Activated naive CD4-positive, alpha-beta T cell treated with anti-CD3 and anti-CD28 coated beads, Interleukin-2, amount 10 ng/mL, durations not matched to agents 7 days and 5 days (primary cell): ENCODE measurements at places on chromosomes 6 and 20.

DNA sequence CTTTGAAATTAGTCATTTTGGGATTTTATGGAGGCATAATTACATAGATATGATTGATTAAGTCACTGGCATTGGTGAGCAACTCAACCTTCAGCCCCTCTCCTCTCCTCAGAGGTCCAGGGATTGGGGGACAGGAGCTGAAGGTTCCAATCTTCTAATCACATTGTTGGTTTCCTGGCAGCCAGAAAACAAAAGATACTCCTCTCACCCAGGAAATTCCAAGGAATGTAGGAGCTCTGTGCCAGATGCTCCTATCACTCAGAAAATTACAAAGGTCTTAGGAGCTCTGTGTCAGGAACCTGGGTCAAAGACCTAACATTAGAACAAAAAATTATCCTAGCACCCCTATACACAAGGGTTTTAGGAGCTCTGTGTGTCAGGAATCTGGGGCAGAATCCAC is 679.7 kb upstream of the ID4 start:
- no peak for DNase-seq

DNA sequence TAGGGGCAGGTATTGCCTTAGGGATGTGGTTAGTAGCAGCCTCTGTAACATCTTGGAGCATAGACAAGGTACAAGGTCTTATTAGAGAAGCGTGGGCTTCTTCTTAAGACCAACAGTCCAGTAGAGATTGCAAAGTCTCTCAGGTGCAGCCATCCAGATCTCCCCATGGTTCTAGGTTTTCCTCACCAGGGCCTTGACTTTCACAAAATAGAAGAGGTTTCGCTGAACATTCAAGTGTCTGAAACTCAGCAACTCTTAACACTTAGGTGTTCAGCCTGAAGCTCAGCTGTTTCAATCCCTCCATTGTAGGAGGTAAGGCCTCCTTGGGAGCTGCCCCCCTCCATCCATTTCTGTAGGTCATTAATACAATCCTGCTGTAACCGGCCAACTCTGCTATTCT is 44.4 kb downstream of the GOPC start:
- DNase-seq = no peak

DNA sequence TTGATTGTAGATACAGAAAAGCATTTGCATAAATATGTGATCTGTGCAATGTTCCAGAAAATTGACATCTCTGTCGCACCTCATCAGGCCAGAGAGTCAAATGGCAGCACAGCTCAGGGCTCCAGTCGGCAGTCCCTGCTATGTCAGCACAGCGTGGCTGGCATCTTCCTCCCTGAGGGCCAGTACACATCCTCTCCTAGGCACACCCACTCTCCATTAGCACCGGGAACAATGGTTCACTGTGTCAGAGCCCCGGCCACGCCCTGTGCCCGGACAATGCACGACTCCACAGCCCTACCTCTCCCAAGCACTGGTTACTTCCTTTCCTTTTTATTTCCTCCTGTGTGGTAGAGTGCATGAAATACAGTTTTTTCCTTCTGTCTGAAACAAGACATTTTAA is 114.9 kb downstream of the FOXC1 start:
- no peak for DNase-seq

GRCh38 chr6:128057946-128058345 is 157.1 kb upstream of the THEMIS start:
- no peak for DNase-seq
